ENCODE measurements at places on chromosomes 6 and 20. TPM values are rescaled to one million over a fixed set of nuclear protein-coding genes. Genes with fewer than 3 reads are reported as not detected.

Gene STMND1
- not detected for total RNA-seq

Gene ZSCAN16
- total RNA-seq = 3.8 TPM

Gene SLC2A10
- 19.0 TPM for total RNA-seq

Gene C6orf141
- total RNA-seq = 11.3 TPM

Gene MYLK4
- total RNA-seq = 0.21 TPM

Gene ATP6V1G2
- 1.2 TPM for total RNA-seq

Gene CRISP3
- total RNA-seq = not detected

Gene TBC1D22B
- 7.2 TPM for total RNA-seq

Gene THEMIS
- under 0.01 TPM for total RNA-seq

Gene OGFR
- 26.7 TPM for total RNA-seq

Gene LIME1
- 2.7 TPM for total RNA-seq

Gene ETV7
- 0.24 TPM for total RNA-seq

Gene EPHA7
- total RNA-seq = not detected

Gene CEP85L
- 9.9 TPM for total RNA-seq

Gene SLC22A7
- not detected for total RNA-seq

Gene RIPOR3
- 0.64 TPM for total RNA-seq

Gene DYNLT2
- 0.72 TPM for total RNA-seq

Gene C6orf52
- 0.96 TPM for total RNA-seq

Gene FERMT1
- 69.5 TPM for total RNA-seq

Gene XKR7
- not detected for total RNA-seq

Gene GPSM3
- total RNA-seq = 1.7 TPM

Gene CNR1
- 0.72 TPM for total RNA-seq

Gene ULBP2
- total RNA-seq = 11.1 TPM

Gene TFAP2A
- 11.9 TPM for total RNA-seq

Gene TRIM10
- not detected for total RNA-seq
